Stimulated activated CD4-positive, alpha-beta T cell treated with anti-CD3 and anti-CD28 coated beads, Interleukin-1b, Interleukin-23, amount 100 ng/mL, for 1 hour (primary cell): ENCODE measurements at places on chromosomes 11 and 22.

GRCh38 chr11:29268733-29269132 lies 748.1 kb downstream of the KCNA4 start:
- no peak for DNase-seq

DNA sequence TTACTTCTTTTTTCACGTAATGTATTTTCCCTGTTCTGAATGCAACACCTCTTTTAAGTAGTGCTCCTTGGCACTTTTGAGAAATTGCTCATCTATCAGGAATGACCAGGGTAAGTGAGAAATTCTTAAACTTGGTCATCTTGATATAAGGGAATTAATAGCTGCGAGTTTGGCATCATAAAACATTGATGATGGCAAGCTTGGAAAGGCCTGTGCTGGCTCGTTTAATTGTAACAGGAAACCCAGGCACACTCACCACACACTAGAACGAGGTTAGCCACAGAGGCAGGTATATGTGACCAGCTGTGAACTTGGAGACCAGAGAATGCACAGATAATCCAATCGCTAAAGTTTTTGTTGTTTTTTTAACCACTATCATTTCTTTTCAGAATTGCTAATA lies 24.3 kb downstream of the FAM118A start:
- no peak for DNase-seq

DNA sequence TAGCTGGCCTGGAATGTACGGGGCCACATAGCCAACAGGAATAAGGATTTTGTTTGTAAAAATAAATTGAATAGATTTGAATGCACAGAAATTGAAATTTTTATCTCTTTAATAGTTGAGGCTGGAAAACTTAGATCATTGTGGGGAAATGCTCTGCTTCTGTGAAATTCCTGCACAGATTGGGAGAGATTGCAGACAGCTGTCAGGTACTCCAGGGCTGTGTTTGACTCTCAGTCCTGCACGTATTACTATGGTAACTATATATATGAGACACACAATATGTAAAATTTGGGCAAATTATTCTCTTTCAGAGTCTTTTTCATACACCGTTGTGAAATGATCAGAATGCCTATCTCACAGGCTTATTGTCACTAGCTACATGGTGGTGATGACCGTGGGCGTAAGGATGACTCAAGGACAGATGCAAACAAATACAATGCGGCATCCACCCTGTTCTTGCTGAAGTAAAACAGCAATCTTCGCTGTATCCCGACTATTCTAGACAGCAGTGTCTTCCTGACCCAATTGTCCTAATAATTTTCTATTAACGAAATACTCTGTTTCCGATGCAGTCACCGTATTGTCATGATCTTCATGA lies 79.4 kb downstream of the ZC3H12C start:
- no peak for DNase-seq

DNA sequence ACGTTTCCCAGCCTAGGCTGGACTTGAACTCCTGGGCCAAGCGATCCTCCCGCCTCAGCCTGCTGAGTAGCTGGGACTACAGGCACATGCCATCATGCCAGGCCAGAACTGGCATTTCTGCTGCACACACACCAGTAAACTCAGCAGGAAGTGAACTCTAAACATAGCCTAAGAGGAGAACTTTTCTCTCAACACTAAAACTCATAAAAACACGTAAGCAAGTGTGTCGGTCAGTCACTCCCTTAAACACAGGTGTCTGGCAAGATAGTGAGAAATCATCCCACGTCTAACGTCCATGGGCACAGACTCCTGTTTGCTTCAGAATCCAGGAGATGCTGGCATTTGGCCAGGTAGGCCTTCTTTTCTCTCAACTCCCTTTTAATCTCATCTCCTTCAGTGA lies 104.8 kb downstream of the RPL27A start:
- no peak for DNase-seq

DNA sequence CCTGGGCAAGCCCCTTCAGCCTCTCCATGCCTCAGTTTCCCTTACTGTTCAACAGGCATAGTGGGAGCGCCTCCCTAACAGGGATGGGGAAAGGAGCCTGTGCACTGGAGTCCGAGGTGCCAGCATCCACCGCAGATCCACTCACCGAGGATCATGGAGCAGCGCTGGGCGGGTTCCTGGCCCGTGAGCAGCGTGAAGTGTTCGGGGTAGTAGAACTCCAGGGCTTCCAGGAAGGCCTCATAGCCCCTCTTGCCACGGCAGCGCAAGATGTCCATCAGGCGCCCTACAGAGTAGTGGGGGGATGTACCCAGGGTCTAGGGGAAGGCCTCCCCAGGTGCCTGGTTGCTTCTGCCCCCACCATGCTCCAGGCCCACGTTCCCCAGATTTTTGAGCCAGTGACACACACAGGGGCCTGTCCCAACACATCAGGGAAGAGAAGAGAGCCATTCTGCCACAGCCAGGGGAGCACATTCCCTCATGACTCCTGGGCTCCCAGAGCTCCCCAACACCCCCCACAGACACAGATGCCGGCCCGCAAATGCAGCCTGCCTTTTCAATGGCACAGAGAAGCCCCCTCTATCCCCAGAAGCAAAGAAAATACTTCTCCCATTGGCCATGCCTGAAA lies 1.3 kb downstream of the CARD10 start:
- DNase-seq = no peak

- no peak for DNase-seq
Measured at GRCh38 chr11:100354736-100355135, 332.4 kb upstream of the ARHGAP42 start.

DNA sequence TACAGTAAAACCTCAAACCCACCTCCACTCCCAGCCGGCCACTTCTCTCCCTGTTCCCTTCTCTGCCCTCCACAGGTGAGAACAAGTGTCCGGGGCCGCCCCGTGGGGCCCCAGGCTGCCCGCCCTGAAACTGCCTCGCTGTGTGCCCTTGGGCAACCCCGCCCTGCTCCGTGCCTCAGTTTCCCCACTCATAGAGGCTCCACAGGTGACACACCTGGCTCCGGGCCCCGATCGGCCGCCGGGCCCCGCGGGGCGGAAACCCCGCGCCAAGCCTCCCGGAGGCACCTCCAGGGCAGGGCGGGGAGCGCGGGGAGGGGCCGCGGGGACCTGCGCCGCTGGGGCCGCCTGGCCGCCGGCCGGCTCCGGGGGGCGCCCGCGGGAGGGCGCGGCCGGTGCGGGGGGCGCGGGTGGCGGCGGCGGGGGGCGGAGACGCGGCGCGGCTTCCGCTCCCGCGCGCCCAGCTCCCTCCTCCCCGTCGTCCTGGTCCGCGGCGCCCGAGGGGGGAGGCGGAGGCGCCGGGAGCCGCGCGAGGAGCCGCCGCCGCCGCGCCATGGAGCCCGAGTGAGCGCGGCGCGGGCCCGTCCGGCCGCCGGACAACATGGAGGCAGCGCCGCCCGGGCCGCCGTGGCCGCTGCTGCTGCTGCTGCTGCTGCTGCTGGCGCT lies at the start of gene LRP5:
TSS of gene LRP5 (plus strand) at position 475 of the 663 bp plus-strand sequence. CDS start at position 599, 124 bp downstream.
- no peak for DNase-seq

DNA sequence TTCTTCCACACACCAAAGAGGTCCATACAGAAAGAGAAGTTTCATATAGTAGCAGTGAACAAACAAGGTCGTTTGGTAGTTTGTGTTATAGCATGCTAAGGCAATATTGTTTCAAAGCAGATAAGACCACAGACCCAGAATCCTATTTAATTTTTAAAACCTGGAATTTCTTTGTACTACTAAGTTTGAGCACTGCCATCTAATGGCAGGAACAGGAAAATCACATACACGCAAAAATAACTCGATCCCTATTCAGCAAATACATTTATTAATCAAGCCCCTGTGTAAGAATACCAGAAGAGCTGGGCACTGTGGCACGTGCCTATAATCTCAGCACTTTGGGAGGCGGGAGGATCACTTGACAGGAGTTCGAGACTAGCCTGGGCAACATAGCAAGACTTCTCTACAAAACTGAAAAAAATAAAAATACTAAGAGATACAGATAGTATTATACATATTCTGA lies 2.9 kb upstream of the BTBD10 start:
- no peak for DNase-seq

- DNase-seq = no peak
Measured at GRCh38 chr11:95364324-95365295, 133.6 kb upstream of the SESN3 start.

- DNase-seq = no peak
Measured at GRCh38 chr11:20213790-20214189, 53.5 kb upstream of the DBX1 start.

GRCh38 chr22:17878186-17878694 lies 104.0 kb upstream of the BID start:
- DNase-seq = no peak

DNA sequence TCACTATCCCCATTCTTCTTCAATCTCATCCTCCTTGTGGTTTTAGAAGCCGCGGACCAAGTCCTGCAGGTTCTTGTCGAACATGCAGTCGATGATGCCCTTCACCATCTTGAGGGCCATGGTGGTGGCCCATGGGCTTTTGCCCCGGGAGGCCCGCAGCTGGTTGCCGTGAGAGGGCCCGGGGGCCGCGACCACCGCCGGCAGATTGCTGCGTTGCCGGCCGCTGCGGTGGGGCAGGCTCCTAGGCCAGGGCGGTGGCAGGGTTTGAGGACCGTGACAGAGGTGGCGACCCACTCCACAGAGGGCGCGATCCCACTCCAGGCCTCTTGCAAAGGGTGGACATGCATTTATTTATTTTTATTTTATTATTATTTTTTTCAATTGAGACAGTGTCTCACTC lies 67.0 kb downstream of the APOL5 start:
- no peak for DNase-seq

DNA sequence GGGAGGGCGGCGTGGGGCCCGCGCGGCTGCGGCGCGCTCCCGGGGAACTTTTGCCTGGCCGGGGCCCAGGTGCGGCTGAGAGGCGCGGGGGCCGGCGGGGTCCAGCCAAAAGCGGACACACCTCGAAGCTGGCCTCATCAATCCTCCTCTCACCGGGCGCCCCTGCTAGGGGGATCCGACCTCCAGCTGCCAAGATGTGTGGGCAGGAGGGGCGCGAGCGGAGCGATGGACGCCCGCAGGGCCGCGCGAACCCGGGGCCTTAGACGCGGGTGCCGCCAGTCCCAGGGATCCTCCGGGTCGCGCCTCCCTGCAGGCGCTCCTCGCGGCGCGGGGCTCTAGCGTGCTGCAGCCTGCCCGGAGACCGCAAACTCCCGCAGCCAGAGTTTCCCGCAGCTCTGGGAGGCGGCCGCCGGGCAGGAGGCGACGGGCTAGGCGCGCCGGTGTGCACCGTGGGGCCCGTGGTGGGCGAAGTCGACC lies 785 bp downstream of the IGSF9B start:
- no peak for DNase-seq

DNA sequence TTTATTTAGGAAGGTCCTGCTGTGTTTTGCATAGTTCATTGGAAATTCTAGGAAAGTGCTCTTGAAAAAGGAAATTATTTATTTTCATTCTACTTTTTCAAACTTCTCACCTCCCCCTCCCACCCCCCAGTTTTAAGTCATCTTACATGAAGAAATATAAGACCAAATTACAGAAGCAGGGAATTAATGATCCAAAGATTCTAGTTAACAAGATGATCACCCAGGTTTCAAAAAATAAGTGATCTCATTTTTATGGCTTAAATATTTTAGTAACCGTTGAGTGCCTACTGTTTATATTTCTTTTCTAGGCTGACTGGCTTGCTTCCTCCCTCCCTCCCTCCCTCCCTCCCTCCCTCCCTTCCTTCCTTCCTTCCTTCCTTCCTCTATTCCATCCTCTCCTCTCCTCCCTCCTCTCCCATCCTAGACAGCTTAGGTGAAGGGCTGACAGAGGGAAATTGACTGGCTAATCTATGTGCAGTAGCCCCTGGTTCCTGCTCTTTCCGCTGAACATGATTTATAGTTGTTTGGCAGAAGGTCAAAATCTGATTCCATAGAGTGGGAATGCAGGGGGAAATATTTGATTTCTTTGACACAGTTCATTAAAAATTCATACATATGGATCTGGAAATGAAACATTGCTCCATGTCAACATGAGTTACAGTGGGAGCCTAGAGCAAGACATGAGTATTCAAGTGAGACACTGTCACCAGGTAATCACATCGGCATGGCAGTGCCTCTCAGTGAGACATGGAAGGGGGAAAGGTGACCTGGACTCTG lies 123.4 kb downstream of the COMMD9 start:
- no peak for DNase-seq

GRCh38 chr22:31275576-31275975 lies 16.7 kb downstream of the PIK3IP1 start:
- no peak for DNase-seq

DNA sequence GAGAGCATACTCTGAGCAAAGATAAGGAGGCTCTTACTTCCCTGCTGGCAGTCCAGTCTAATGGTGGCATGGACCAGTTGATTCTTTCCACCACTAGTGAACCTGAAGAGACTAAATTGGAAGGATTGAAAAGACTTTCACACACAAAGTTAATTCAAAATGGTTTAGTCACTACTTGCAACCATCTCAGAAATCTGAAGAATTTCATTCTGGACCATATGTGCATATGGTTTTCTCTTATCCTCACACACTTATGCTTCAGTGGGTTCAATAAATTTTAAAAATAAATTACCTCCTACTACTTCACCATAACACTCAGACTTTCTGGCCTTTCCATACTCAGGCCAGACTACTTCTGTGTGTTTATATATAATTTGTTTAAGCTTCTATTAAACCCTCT lies 44.7 kb downstream of the CADM1 start:
- DNase-seq = no peak
